ENCODE measurements at places on chromosomes 4 and X. TPM values are rescaled to one million over a fixed set of nuclear protein-coding genes. Genes with fewer than 3 reads are reported as not detected.

DNA sequence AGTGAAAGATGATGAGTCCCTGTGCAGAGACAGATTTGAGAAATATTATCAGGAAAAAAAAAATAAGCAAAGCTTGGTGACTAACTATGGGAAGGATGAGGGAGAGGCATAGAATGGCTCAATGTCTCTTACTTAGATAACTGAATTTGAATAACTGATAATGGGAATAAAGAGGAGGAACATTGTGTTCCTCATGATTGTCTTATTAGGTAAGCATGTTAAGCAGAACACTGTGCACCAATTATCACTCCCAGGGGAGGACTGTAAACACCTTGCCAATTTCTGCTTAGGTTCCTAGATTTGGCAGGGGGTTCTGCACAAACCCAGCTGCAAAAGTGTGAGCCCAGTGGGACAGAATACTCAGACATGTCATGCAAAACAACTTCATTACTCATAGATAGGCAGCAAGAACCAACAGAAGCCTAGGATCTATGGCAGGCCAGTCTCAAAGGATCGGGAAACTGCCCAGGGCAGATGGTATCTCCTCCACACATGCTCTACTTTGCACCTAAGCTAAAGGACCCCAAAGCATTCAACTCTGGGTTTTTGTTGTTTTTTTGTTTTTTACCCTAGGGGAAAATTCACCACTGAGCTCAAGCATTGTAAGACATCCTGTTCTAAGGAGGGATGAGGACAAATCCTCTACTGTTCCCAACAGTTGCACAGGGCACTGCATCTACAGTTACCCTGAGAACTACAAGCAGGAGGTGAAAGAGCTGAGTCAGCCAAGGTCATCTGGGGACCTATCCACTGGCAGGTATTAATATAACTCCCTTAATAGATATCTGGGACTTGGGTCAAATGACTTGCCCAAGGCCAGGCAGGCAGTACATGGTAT lies 907.0 kb downstream of the RAPGEF2 start:
- DNase-seq, result no peak
- H3K27ac ChIP-seq, result no peak overlapping the region
- no peaks in the 10 kb centered on the region for H3K27me3 ChIP-seq
- no peak overlapping the region for H3K4me3 ChIP-seq
- H3K36me3 ChIP-seq, result no peaks in the 10 kb centered on the region

GRCh38 chr4:52852041-52852440 lies 10.1 kb upstream of the RASL11B start:
- peaks cover 5% of the 10 kb centered on the region for H3K27me3 ChIP-seq
- H3K4me1 ChIP-seq, result peaks cover 2% of the 10 kb centered on the region

- no peak overlapping the region for H3K27ac ChIP-seq
- H3K36me3 ChIP-seq, result no peaks in the 10 kb centered on the region
- no peak for DNase-seq
- no peaks in the 10 kb centered on the region for H3K27me3 ChIP-seq
- H3K4me3 ChIP-seq, result no peak overlapping the region
Observed at GRCh38 chr4:177222781-177223180, 86.9 kb upstream of the NEIL3 start.

Gene STS
- total RNA-seq, result 0.55 TPM

Gene CXorf49
- not detected for total RNA-seq

Gene MAOA
- total RNA-seq, result 0.22 TPM

DNA sequence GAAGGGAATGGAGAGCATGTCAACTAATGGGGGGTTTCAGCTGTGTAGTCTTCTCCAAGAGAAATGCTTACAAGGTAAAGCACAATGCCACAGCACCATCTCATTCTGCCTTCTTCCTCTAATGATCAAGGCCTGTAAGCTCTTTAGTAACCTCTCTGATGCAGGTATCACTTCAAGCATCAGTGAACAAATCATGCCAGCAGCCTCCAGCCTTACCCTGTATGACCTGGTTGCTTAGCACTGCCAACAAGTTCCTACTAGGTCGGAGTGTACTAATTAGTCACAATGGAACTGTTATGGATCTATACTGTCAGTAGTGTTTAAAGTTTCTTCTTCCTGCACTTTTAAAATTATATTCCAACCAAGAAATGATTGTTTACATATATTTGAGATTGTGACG lies 197.7 kb downstream of the GRID2 start:
- DNase-seq, result no peak
- H3K27ac ChIP-seq, result no peak overlapping the region
- H3K27me3 ChIP-seq, result no peaks in the 10 kb centered on the region
- H3K4me1 ChIP-seq, result no peaks in the 10 kb centered on the region
- H3K36me3 ChIP-seq, result no peaks in the 10 kb centered on the region
